ENCODE measurements at places on chromosomes 1 and 21.
A peak's percentile ranks its signal among the peaks of the same experiment; 100 is the strongest.

- peak; percentile 79 for DNase-seq
Measured at GRCh38 chr1:85328713-85329397, 52.4 kb upstream of the BCL10 start.

DNA sequence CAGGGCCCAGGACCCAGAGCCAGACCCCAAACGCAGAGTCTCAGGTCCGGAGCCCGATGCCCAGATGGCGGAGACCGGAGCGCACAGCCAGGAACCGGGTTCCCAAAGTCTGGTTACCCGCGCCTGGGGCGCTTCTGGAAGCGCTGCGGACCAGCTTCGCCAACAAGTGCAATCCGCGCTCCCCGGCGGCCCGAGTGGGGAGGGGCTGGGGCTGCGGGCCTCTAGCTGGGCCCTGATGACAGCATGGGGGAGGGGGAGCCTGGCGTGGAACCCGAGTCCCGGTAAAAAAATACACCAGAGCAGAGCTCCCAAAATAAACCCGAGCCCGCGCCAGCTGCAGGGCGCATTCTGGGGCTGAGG lies 494 bp downstream of the NT5C1A start:
- DNase-seq = no peak

DNA sequence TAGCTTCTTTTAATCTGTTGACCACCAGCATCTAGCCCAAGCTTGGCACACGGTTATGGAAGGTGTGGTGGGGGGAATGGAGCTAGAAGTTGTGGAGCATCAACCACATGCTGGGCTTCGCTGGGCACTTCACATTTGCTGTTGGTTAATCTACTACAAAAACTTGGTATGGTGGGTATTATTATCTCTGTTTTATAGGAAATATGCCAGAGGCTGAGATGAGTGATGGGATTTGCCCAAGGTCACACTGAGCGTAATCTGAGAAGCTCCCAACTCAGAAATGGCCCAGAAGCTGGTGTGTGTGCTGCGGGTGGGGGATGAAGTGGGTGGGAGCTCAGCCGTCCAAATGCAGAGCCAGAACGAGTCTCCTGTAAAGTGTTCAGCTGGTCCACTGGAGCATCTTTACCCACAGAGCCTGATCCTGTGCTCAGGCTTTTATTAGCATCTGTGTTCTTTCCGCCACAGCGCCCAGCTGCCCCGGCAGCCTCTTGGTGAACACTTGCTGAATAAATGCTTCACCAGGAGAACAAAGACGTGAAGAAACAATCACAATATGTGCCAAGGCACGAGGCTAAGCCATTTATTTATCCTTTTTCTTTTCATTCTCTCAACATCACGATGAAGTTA lies 98.6 kb upstream of the JUN start:
- DNase-seq = no peak

GRCh38 chr1:42221952-42222606 lies 57.5 kb upstream of the GUCA2A start:
- DNase-seq = peak; percentile 57

- no peak for DNase-seq
Measured at GRCh38 chr1:14167884-14168283, 430.6 kb upstream of the KAZN start.

- no peak for DNase-seq
Measured at GRCh38 chr21:39326607-39327307, 13.3 kb upstream of the BRWD1 start.

DNA sequence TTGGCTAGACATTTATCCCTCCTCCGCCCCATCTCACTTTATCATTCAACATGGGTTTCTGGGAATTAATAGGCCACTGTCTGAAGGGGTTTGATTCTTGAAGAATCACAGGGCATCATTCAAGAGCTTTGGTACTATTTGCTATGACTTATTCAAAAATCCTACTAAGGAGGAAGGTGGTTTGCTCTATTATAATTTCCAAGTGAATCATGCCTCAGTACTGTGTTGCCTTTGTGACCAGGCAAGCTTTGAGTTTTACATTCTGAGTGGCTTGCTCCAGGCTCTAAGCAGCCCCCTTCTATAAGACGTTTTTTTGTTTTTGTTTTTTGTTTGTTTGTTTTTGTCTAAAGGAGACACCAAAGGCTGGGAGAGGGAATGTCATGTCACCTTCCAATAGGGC lies 2.6 kb downstream of the C1orf21 start:
- DNase-seq = no peak

GRCh38 chr1:232377494-232377770 lies 252.5 kb downstream of the SIPA1L2 start:
- DNase-seq = no peak

GRCh38 chr1:53303726-53304515 lies 23.9 kb downstream of the LRP8 start:
- DNase-seq = no peak

- no peak for DNase-seq
Measured at GRCh38 chr1:40407453-40407852, 33.9 kb downstream of the SMAP2 start.

DNA sequence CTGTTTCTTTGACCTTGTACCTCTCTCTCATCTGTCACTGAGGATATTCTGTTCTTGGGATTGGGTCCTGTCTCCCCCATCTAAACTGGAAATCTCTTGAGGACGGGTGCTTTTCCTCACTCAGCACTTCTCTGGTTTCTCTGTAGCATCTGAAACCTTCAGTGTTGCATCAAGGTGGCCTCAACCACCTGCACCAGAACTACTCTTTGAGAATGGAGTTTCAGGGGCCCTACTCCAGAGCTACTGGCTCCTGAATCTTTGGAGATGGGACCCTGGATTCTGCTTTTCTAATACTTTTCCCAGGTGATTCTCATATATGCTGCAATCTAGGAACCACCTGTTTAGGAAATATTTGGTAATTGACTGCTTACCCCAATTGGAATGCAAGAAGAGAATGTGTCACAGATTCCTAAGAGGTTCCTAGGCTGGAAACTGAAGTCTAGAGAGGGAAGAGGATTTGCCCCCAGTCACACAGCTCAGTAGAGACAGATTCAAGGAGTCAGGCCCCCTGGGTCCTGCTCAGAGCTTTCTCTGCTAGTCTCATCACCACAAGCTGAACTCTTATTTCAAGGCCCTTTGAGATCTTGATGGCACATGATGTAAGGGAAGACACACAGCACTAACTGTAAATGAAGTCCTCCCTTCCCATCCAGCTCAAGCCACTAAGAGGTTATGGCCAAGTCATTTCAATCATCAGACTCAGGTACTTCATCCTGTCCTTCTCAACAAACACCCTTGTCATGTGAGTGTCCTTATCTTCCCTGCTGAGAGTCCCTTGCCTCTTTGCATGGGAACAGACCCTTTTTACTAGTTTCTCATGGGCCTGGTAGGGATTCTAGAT lies 48.7 kb downstream of the EIF2D start:
- DNase-seq = no peak

- peak; percentile 12 for DNase-seq
Measured at GRCh38 chr1:39297551-39297950, 93.1 kb downstream of the MACF1 start.

- peak; percentile 51 for DNase-seq
Measured at GRCh38 chr21:15224346-15225086, 159.7 kb upstream of the NRIP1 start.

- no peak for DNase-seq
Measured at GRCh38 chr1:55353707-55354620, 138.8 kb upstream of the USP24 start.

DNA sequence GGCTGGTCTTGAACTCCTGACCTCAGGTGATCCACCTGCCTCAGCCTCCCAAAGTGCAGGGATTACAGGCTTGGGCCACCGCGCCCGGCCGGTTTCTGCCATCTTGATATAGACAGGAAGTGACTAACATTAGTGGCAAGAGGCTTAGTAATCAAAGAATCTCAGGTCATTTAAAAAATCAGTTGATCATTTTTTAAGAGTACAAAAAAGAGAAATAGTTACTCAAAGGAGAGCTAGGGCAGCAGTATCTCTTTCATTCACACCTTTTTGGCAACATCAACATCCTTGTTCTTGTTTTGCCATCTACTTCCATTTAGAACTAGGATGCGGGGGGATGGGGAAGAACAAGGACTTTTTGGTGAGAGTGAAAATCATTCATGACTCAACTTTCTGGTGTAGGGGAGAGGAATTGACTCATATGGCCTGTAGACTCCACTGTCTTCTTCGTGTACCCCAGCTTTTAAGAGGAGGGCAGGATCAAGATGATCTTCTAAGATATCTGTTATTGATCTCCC lies 8.8 kb downstream of the FCRLB start:
- DNase-seq = peak; percentile 39

DNA sequence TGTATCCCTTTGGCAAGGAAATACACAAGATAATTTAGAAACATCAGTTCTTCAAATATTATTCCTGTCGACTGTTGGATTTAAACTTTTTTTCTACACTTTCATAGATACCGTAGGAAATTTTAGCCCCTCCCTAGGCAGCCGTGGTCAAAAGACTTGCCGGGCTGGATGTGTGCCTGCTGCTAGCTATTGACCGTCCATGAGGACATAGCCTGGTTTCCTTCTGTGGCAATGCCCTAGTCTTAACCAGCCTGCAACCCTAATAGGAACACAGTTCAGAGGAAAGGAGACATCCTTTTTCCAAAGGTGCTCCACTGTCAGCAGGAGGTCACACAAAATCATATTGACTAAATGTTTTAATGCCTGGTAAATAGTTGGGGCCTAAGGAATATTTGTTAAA lies 20.4 kb upstream of the KIAA1614 start:
- DNase-seq = no peak

DNA sequence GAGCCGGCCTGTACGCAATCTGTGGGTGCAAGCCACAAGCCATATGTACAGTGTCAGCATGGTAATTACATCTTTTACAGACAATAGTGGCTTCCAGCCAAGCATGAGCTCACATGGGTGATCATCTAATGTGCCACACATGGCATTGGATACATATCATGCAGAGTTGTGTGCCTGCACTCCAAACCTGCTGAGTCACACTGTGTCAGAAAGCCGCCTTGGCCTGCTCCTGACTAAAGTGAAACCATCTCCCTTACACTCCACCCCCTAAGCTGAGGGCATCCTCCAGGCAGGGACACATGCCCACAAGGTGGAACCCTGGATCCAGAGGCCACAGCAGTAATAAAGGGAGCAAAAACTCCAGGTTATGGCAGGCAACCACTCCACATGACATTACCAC lies 72.5 kb downstream of the KCNT2 start:
- no peak for DNase-seq

- peak; percentile 94 for DNase-seq
Measured at GRCh38 chr1:2546515-2547209, 9.5 kb upstream of the TNFRSF14 start.

- no peak for DNase-seq
Measured at GRCh38 chr1:14365301-14365988, 233.0 kb upstream of the KAZN start.

- no peak for DNase-seq
Measured at GRCh38 chr1:1842360-1843146, 48.3 kb downstream of the GNB1 start.

DNA sequence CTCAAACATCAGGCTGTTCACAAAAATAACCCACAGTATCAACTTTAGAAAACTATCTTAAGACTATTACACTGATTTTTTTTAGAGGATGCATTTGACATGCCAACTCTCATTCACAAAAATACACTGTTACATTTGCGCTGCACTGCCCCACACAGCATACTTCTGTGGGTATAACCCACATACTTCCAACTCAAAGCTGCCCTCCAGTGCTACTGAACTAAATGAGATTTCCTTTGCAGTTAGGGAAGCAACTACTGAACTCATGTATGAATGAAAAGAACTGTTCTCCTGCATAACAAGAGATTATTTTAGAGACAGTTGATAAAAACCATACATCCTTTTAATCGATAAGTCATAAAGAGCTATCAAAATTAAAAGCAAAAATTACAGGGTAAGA lies 25.8 kb upstream of the GADD45A start:
- DNase-seq = no peak

- no peak for DNase-seq
Measured at GRCh38 chr1:49183489-49183888, 406.8 kb upstream of the BEND5 start.

DNA sequence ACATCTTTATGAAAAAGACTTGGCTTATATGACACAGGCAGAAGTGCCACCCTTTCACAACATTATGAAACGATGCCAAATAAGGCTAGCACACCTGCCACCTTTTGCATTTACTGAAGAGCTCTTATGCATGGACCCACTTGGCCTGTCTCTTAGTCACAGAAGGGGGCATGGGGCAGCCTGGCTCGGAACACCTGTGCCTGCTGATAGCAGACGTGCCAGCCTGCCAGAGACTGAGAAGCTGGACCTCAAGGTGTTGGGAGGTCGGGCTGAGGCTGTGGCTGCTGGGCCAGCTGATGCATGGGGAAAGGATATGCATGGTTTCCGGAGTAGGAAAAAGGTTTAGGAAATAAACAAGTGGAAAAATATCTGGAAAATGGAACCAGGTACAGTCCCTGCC lies 21.5 kb downstream of the RCAN1 start:
- no peak for DNase-seq

DNA sequence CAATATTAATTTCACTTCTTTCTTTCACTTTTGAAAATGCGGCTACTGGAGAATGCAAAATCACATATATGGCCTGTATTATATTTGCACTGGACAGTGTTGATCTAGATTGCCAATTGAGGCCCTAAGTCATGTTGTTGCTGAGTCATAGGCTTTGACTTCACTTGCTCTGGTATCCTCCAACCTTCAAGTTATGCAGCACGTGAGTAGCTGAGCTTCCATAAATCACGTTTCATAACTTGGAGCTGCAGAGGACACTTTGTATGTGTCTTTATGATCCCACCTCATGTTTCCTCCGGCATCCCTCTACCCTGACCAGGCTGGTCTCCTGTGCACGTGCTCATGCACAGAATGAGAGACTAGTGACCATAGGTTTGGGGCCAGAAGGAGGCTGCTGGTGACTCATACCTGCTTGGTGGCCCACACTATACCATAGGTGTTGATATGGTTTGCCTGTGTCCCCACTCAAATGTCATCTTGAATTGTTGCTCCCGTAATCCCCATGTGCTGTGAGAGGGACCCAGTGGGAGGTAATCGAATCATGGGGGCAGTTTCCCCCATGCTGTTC lies 103.0 kb upstream of the TSPAN2 start:
- DNase-seq = no peak

- no peak for DNase-seq
Measured at GRCh38 chr1:94032637-94033036, 88.3 kb downstream of the ABCA4 start.

DNA sequence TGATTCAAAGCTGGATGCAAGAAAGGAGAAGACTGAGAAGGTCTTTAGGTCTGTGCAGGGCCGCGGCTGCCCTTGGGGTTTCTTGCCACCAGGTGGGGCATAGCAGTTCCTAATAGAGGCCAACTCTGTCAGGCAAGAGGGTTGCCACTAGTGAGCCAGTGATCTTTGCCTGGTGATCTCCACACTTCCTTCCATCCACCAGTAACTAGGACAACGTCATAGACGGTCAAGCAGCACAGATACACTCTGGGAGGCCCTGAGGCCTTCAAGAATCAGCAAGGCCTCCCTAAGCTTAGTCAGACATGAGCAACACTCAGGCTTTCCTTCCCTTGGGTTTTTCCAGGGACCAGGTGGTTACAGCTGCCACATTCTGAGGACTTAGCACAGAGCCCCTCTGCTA lies 32.9 kb upstream of the ATP2B4 start:
- no peak for DNase-seq

Measured in GM03348 (cell line).